Fibroblast of villous mesenchyme (primary cell): ENCODE measurements at places on chromosomes 16 and 17. TPM values are rescaled to one million over a fixed set of nuclear protein-coding genes. Genes with fewer than 3 reads are reported as not detected.

GRCh38 chr16:83939266-83939855 is 13.7 kb upstream of the OSGIN1 start:
- no peak for DNase-seq

- DNase-seq, result no peak
Observed at GRCh38 chr17:56739776-56740175, 93.9 kb downstream of the C17orf67 start.

- no peak for DNase-seq
Observed at GRCh38 chr17:11303773-11304394, 62.9 kb downstream of the SHISA6 start.

DNA sequence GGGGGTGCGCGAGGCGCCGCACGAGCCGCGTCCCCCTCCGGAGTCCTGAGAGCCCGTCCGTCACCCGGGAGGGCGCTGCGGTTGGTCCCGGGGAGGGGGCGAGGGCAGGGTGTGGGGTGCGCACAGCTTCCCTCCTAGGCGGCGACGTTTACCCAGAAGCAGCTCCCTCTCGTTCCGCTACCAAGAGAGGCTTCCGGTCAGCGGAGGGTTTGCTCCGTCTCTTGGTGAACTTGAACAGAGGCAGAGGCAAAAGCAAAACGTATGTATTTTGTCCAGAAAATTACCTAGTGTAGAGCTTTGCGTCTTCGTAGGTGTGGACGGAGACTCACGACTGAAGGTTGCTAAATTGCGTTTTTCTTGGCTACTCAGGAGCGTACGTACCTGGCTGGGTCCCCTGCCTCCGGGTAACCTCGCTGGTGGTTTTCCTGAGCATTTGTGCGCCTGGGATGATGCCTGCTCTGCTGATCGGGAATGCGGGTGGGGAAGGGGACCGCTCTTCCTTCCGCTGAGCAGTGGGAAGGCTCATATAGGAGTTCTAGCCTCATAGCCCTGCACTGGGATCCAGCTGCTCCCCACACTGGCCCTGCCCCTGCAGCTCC is 833 bp downstream of the WSCD1 start:
- no peak for DNase-seq

- no peak for DNase-seq
Observed at GRCh38 chr16:71727551-71728324, 3.2 kb upstream of the PHLPP2 start.

GRCh38 chr17:19022747-19023146 is 18.2 kb upstream of the FAM83G start:
- DNase-seq, result no peak

The DPEP1 gene
- total RNA-seq, result not detected in 2 replicates
